ENCODE measurements at places on chromosomes 11 and 22. TPM values are rescaled to one million over a fixed set of nuclear protein-coding genes. Genes with fewer than 3 reads are reported as not detected.

The BAIAP2L2 gene
- polyA plus RNA-seq = 10.0 TPM

The KCNJ11 gene
- 3.8 TPM for polyA plus RNA-seq

The KCNQ1OT1 gene
- polyA plus RNA-seq = 0.19 TPM

The DEFB131B gene
- not detected for polyA plus RNA-seq

The APOA4 gene
- polyA plus RNA-seq = not detected

The GDPD5 gene
- 10.2 TPM for polyA plus RNA-seq

The PATE4 gene
- not detected for polyA plus RNA-seq

The HMBS gene
- 104 TPM for polyA plus RNA-seq

All from H1 (cell line).